ENCODE measurements at places on chromosomes 16 and 17. TPM values are rescaled to one million over a fixed set of nuclear protein-coding genes. Genes with fewer than 3 reads are reported as not detected.

RNF151 gene
- total RNA-seq = not detected

UMOD gene
- total RNA-seq = not detected

PPP1R27 gene
- not detected for total RNA-seq

CRYBA1 gene
- not detected for total RNA-seq

SCNN1G gene
- total RNA-seq = not detected

KRT31 gene
- total RNA-seq = not detected

MYH11 gene
- total RNA-seq = 0.37 TPM

PROCA1 gene
- 1.0 TPM for total RNA-seq

TEKT1 gene
- total RNA-seq = not detected

KRTAP4-9 gene
- not detected for total RNA-seq

PGP gene
- total RNA-seq = 9.2 TPM

CYGB gene
- total RNA-seq = 126 TPM

ASIC2 gene
- not detected for total RNA-seq

MEOX1 gene
- 0.25 TPM for total RNA-seq

KRT24 gene
- total RNA-seq = not detected

SLC47A1 gene
- 7.5 TPM for total RNA-seq

TBC1D3I gene
- not detected for total RNA-seq
